NB4 (cell line): ENCODE measurements at places on chromosomes 7 and 10.

DNA sequence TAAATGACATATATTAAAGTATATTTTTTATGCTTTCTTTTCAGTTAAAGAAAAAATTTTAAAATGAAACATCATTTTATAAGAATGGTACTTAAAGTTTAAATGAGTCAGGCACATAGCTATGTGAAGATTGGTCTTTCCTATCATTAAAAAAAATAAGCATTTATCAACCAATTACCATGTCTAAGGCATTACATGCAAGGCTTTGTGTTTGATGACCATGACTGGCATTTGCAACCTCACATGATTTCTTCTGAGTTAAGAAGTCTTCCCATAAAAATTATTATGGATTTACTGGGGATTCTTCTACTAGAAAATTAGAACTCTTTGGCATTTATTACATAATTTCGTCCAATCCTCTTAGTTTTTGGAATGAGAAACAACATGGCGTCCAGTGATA, 776.1 kb downstream of the MAGI2 start:
- DNase-seq = no peak

- no peak for DNase-seq
Measured at GRCh38 chr10:78547397-78547796, 513.7 kb downstream of the RPS24 start.

- DNase-seq = peak; percentile 33
Measured at GRCh38 chr10:13659887-13660550, 73.3 kb downstream of the PRPF18 start.

GRCh38 chr7:99121496-99122021, 22.3 kb downstream of the SMURF1 start:
- DNase-seq = no peak

GRCh38 chr7:70704831-70705346, 427.1 kb upstream of the GALNT17 start:
- no peak for DNase-seq

DNA sequence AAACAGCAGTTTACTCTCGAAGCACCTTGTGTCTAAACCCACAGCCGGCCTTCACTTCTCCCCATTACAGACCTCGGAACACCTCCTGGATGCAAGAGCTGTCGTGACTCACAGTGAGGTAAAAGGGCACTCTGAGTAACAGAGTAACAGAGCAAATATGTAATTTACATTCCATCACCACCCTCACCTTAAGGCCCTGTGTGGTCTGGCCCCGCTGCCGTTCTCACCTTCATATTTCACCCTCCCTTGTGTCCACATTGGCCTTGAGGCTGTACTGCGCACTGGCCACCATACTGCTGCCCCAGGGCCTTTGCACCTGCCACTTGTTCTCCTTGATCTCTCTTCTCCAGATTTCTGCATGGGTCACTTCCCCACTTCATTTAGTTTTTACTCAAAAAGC, 12.6 kb downstream of the FFAR4 start:
- no peak for DNase-seq
